Activated naive CD4-positive, alpha-beta T cell treated with anti-CD3 and anti-CD28 coated beads for 36 hours (primary cell): ENCODE measurements at places on chromosomes 13 and 19. TPM values are rescaled to one million over a fixed set of nuclear protein-coding genes. Genes with fewer than 3 reads are reported as not detected.
A peak's percentile ranks its signal among the peaks of the same experiment; 100 is the strongest.

The GAS6 gene
- 3.2 TPM for total RNA-seq

The SBK2 gene
- total RNA-seq: not detected

The ZNF433 gene
- 0.52 TPM for total RNA-seq

The CYP4F8 gene
- total RNA-seq: not detected

The ZNF493 gene
- total RNA-seq: 10.3 TPM

The CGB5 gene
- total RNA-seq: not detected

The GADD45B gene
- total RNA-seq: 112 TPM

The KLK11 gene
- total RNA-seq: not detected

DNA sequence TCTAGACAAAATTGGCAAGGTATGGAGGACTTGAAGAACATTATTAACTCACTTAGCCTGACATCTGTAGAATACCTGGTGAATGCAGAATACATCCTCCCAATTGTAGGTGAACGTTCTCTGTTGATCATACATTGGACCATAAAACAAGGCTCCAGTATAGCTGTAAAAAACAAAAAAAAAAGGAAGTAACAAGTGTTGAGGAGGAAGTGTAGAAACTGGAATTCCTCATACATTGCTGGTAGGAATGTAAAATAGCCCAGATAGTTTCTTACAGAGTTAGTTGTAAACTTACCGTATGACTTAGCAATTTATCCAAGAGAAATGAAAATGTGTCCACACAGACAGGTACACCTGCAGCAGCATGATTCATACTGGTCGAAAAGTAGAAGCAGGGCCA is 44.8 kb downstream of the TSSK6 start:
- no peak overlapping the region for H3K27ac ChIP-seq
- H3K4me1 ChIP-seq: peaks cover 56% of the 10 kb centered on the region
- H3K27me3 ChIP-seq: no peaks in the 10 kb centered on the region
- no peak overlapping the region for H3K4me3 ChIP-seq
- peaks cover 42% of the 10 kb centered on the region for H3K36me3 ChIP-seq

GRCh38 chr13:93218583-93218982 is 8.0 kb upstream of the GPC6 start:
- H3K27me3 ChIP-seq: peaks cover 5% of the 10 kb centered on the region
- no peak for DNase-seq
- no peak overlapping the region for H3K4me3 ChIP-seq

DNA sequence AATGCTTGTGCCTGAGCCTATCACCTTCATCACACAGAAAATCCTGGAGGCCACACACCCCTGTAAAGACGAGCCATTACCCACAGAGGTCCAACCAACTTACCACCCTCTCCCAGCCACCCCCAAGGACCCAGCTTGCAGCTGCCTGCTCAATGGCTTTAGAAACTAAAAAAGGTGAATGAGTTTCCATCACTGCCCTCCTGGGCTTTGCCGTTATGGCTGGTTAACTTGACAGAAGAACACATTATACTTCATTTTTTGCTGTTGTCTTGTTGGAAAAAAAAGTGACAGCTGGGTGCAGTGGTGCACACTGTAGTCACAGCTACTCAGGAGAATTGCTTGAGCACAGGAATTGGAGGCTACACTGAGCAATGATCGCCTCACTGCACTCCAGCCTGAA is 17.4 kb upstream of the FEM1A start:
- H3K27ac ChIP-seq: no peak overlapping the region
- H3K4me3 ChIP-seq: no peak overlapping the region
- no peak for DNase-seq
- H3K4me1 ChIP-seq: no peaks in the 10 kb centered on the region
- peaks cover 7% of the 10 kb centered on the region for H3K27me3 ChIP-seq

DNA sequence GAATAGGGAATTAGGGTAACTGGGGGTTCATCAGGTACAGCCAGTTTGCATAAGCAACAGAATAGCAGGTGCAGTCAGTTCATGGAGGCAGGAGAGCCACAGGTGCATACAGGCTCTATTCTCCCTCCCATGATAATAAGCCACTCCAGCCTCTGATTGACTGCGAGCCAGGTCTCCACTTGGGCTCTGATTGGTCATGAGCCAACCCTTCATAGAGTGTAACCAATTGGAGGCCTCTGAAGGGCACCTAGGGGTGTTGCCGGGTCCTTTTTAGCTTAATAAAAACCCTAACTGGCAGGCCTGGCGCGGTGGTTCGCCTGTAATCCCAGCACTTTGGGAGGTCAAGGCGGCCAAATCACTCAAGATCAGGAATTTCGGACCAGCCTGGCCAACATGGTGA is 8.7 kb upstream of the CKM start:
- no peak overlapping the region for H3K27ac ChIP-seq
- DNase-seq: no peak
- peaks cover under 1% of the 10 kb centered on the region for H3K27me3 ChIP-seq
- H3K4me1 ChIP-seq: no peaks in the 10 kb centered on the region
- H3K4me3 ChIP-seq: no peak overlapping the region

- no peaks in the 10 kb centered on the region for H3K27me3 ChIP-seq
- no peak for DNase-seq
- H3K4me3 ChIP-seq: no peak overlapping the region
- H3K36me3 ChIP-seq: no peaks in the 10 kb centered on the region
- H3K27ac ChIP-seq: no peak overlapping the region
Observed at GRCh38 chr19:8631425-8631819, 989 bp downstream of the NFILZ start.

DNA sequence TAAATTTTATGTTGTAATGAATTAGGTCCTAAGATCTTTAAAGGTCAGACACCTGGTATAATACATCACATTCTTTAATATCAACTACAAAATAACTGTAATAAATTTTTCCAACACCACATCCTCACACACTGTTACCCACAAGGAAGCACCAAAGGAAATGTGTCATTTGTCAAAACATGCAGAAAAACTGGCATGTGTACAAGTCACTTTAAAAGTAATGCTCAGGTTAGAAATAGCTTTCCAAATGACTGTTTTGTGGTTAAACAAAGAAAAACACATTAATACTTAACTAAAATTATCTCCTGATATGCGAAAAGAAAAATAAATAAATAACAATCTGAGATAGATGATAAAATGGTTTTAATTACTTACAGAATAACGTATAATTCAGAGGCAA is 74.7 kb downstream of the MZT1 start:
- H3K27ac ChIP-seq: no peak overlapping the region
- H3K36me3 ChIP-seq: no peaks in the 10 kb centered on the region
- no peak overlapping the region for H3K4me3 ChIP-seq
- no peaks in the 10 kb centered on the region for H3K4me1 ChIP-seq
- H3K27me3 ChIP-seq: peaks cover 23% of the 10 kb centered on the region
- DNase-seq: no peak

- H3K27ac ChIP-seq: peak overlapping the region; percentile 54
- H3K4me1 ChIP-seq: peaks cover 22% of the 10 kb centered on the region
Observed at GRCh38 chr13:108213946-108214345, 1.4 kb downstream of the LIG4 start.

DNA sequence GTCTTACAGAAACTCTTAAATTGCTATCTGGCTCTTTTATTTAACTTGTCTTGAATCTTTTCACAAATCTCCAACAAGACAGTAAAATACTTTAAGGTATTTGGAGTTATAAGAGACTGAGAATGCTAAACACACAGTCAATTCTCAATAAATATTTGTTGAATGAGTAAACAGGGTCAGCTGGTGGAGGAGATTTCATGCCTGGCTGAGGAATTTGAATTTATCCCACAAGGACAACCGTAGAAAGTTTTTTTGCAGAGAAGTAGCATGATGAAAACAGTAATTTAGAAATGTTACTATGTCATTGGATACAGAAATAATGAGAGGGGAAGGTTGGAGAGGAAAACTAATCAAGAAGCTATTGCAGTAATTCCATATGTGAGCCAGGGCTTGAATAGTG is 1223.7 kb downstream of the PCDH17 start:
- H3K36me3 ChIP-seq: no peaks in the 10 kb centered on the region
- H3K27me3 ChIP-seq: no peaks in the 10 kb centered on the region
- no peak for DNase-seq
- H3K4me1 ChIP-seq: no peaks in the 10 kb centered on the region

- no peak overlapping the region for H3K4me3 ChIP-seq
- H3K27ac ChIP-seq: no peak overlapping the region
- no peak for DNase-seq
- H3K4me1 ChIP-seq: peaks cover 29% of the 10 kb centered on the region
Observed at GRCh38 chr19:4121273-4121612, 2.7 kb downstream of the MAP2K2 start.

- no peak for DNase-seq
- H3K27me3 ChIP-seq: no peaks in the 10 kb centered on the region
- H3K4me3 ChIP-seq: no peak overlapping the region
- H3K4me1 ChIP-seq: peaks cover 7% of the 10 kb centered on the region
- H3K27ac ChIP-seq: no peak overlapping the region
Observed at GRCh38 chr13:44117351-44117750, 237.6 kb downstream of the LACC1 start.

DNA sequence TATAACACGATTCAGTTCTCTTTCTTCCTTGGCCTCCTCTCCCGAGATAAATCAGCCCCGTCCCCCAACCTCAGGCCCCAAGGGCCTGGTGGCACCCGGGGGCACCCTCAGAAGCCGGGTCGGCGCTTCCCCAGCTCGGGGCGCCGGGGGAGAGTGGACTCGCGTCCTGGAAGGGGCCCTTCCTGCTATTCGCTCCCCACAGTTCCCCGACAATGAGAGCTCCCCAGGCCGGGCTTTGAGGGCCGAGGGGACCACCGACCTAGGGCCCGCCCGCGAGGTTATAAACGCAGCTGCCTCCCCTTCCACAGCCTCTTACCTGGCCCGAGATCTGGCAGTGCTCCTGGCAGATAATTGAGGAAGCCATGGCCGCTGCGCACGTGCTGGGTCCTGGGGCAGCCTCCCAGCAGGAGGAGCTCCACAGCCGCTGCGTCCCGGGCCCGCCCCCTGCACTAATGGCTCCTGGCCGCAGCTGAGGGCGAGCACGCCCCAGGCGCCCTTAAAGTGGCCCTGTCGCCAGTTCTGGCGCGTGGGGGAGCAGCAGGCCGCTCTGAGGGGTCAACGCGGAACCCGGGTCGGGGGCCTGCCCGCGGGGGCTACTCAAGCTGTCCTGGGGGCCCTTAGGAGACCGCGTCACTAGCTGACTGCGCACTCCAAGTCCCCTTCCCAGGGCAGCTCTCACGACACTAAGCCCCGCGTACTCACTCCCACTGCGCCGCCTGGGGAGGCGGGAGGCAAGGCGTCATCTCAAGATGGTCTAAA is at the start of gene SOHLH2:
TSS of gene SOHLH2 (minus strand) at position 394 of the 759 bp plus-strand sequence. CDS start at position 364, 30 bp downstream.
- H3K27ac ChIP-seq: no peak within 1 kb of the TSS
- H3K4me3 ChIP-seq: no peak within 1 kb of the TSS
- no peaks in the 10 kb centered on the region for H3K27me3 ChIP-seq
- no peaks in the 10 kb centered on the region for H3K4me1 ChIP-seq
- no peak for DNase-seq
